ENCODE measurements at places on chromosomes 7 and 10. TPM values are rescaled to one million over a fixed set of nuclear protein-coding genes. Genes with fewer than 3 reads are reported as not detected.

VGF gene
- not detected for total RNA-seq

C10orf105 gene
- not detected for total RNA-seq

TBRG4 gene
- total RNA-seq = 46.6 TPM

KIAA1549 gene
- total RNA-seq = 3.7 TPM

CYP2C19 gene
- total RNA-seq = not detected

SH2B2 gene
- total RNA-seq = 4.9 TPM

CYP26C1 gene
- 0.09 TPM for total RNA-seq

BAMBI gene
- 1.4 TPM for total RNA-seq

LIPN gene
- not detected for total RNA-seq

EBLN1 gene
- not detected for total RNA-seq

SLC35G1 gene
- total RNA-seq = 6.2 TPM
